Stimulated activated CD4-positive, alpha-beta T cell treated with anti-CD3 and anti-CD28 coated beads, TNF-alpha, amount 100 ng/mL, for 48 hours (primary cell): ENCODE measurements at places on chromosomes 5 and 9.
A peak's percentile ranks its signal among the peaks of the same experiment; 100 is the strongest.

GRCh38 chr9:137876781-137877386, 698 bp upstream of the CACNA1B start:
- no peak for DNase-seq

DNA sequence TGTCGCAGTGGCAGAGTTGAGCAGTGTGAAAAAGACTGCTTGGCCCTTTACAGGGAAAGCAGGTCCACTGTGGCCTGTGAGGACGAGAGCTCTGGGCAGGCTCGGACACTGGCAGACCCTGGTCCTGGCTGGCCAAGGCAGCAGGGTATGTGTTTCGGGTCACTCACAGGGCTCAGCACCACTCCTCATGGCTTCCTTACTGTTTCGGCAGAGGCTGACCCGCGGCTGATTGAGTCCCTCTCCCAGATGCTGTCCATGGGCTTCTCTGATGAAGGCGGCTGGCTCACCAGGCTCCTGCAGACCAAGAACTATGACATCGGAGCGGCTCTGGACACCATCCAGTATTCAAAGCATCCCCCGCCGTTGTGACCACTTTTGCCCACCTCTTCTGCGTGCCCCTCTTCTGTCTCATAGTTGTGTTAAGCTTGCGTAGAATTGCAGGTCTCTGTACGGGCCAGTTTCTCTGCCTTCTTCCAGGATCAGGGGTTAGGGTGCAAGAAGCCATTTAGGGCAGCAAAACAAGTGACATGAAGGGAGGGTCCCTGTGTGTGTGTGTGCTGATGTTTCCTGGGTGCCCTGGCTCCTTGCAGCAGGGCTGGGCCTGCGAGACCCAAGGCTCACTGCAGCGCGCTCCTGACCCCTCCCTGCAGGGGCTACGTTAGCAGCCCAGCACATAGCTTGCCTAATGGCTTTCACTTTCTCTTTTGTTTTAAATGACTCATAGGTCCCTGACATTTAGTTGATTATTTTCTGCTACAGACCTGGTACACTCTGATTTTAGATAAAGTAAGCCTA, 15.7 kb downstream of the SQSTM1 start:
- peak; percentile 26 for DNase-seq

DNA sequence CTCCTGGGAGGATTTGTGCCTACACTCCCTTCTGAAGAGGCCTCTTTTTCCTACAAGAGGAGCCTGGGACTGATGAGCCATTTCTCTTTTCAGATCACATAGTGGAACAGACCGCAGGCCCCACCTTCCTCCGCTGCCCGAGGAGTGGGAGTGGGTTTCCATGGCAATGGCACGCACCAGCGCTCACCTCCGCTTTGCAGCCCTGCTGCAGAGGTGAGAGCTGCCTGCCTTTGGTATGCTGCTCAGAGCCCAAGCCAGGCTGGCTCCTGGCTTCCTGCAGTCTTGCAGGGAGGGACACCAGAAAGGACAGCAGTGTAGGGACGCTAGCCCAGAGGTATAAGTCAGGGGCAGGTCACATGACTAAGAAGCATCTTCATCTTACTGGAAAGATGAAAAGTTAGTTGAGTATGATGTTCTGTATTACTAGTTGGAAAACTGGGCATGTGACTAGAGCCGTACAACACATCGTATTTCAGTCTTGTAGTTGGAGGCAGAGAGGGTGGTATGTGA, 12.4 kb downstream of the PTTG1 start:
- no peak for DNase-seq

DNA sequence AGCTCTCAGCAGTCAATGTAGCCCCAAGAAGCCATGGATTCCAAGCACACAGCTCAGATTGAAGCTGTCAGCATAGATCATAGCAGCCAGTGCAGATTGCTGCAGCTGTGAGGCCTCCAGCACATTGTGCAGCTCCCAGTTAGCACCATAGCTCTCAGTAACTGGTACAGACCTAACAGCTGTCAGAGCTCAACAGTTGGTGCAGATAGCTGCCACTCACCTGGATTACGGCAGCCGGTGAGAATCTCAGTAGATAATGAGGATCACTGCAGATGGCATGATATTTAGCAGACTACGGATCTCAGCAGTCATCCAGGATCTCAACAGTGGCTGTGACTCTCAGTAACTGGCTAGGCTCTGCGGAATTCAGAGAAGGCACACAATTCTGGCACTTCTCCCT, 500.4 kb downstream of the TUSC1 start:
- DNase-seq = no peak

DNA sequence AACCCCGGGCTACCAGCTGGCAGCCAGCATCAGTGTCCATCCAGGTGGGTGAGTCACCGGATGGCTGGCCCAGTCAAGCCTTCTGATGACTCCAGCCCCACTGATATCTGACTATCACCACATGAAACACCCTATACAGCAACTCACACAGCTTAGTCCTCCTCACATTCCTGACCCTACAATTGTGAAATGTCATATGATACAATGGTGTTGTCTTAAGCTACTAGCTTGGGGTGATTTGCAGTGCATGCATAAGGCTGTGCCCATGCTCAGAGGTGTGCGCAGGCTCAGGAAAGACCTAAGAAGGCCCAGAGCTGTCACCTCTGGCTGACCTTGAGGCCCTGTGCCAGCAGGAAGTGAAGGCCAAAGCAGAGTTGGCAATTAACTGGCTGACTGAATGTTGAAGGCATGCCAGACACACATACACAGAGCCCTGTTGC, 21.5 kb upstream of the SEMA4D start:
- no peak for DNase-seq

DNA sequence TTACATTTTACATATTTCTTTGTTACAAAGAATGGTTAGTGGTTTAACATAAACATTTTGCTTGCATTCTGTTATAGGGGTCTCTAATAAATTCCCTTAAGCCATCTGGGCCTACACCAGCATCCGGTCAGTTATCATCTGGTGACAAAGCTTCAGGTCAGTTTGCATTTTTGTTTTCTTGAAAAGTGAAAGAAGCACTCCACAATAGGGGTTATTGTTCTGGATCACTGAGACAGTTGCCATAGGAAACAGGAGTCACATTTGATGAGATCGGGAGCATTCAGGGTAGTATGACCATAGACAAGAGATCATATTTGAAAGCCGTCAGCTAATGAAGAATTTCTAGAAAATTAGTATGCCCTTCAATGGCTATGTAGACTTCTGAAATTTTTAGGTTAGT, 63.6 kb downstream of the NUP214 start:
- no peak for DNase-seq

DNA sequence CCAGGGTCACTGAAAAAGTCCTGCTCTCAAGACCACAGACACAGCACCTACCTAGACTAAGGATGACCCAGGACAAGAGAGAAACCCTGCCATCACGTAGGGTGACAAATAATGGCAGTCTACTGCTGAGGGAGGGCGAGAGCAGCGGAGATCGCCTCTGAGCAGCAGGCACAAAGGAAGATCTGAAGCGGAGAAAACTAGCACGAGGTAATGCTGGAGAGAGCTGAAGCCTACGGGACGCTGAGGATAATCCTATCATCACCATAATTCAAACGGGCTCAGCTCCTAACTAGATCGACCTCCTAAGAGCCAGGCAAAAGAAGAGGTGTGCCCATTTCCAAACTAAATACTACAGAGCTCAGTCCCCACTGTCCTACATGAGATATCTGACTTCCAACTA, 41.3 kb downstream of the FBXO10 start:
- DNase-seq = no peak

DNA sequence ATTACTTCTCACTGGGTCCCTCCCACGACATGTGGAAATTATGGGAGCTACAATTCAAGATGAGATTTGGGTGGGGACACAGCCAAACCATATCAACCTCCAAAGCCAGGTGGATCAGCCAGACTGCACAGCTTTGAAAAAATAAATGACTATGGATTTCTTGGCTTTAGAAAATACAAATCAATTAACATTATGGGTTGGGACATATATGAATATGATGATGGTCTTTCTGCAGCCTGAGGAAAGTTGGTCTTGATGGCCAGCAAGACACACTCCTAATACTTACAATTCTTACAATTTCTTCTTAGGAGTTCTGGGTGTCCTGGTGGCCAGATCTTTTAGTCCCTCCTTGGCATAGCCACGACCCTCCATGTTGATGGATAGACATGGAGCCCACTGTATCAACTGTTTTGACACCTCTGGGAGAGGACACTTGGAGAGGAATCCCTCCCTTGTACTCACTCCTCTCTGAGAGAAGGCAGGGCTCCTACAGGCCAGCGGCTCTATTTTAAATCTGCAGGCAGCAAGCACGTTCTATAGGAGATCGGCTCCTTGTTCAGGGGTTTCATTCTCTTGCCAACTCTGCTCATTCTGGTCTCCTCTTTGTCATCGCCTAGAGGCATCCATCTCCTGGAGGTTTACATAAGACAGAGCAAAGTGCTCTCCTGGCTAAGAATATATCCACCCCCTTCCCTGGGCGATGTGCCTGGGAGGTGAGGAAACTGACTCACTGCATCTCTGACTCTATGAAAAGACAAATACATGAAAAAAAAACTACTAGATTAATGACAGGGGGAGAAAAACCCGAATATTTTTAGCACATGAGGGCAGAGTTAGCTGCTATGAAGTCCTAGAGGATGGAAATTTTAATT, 145.9 kb downstream of the CARTPT start:
- no peak for DNase-seq

- DNase-seq = no peak
Observed at GRCh38 chr5:141022384-141022783, 28.8 kb upstream of the PCDHB1 start.

DNA sequence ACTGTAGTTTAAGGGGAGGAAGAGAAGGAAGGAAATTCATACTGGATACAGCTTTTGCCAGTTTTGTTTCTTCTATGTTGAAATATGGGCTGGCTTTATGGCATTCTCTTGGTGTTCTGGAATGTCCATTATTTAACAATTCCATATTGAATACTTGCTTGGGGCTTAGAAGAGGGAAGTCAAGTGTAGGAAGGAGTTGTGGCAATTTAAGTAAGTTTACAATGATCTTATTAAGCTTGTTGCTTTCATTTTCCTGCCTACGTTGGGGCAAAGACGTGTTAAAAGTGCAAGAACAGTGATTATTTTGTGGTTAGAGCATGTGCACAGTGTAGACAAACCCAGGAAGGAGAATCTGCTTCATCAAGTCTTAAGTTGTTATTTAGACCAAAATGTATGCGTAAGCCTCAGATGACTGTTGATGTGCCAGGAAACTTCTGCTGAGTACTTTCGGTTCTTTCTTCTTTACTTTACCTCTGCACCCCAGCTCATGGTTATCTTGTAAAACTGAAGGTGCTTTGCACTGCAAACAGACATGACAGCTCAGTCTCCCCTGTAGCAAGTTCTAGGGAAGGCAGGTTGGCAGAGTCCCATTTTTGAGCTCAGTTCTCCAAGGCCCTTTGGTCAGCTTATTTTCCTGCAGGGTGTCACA, 75.8 kb downstream of the F2RL2 start:
- DNase-seq = no peak

DNA sequence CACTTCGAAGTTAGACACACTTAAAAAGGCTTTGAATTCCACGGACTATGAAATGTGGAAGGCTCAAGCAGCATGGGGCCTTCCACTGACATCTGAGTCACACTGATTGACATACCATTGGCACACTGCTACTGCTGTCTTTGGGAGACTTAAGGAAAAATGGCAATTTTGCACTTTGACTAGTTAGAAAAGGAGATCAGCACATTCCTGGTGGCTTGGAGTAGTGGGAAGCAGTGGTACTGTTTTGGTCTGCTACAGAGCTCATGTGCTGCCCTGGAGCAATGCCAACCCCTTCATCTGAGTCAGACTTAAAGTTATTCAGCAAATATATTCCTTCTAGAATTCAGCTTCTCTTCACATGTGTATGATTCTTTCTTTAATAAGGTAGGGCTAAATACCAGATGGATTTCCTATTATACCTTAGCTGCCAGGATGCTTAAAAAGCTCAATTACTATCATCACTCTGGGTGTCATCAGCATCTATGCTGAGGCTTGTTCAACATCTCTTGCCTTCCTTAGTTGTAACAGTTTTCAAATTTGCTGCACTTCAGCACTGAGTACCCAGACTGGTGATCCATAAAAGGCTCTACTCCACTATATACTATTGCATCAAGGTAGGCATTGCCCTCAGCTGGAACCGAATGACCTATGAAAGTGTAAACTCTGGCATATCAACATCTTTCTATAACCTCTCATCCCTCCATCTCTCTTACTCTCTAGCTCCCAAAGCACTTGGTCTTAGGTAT, 42.3 kb upstream of the MOCS2 start:
- DNase-seq = no peak

- no peak for DNase-seq
Observed at GRCh38 chr5:140224658-140225057, 49.7 kb downstream of the CYSTM1 start.

GRCh38 chr5:112084149-112084548, 327.2 kb upstream of the NREP start:
- DNase-seq = no peak

DNA sequence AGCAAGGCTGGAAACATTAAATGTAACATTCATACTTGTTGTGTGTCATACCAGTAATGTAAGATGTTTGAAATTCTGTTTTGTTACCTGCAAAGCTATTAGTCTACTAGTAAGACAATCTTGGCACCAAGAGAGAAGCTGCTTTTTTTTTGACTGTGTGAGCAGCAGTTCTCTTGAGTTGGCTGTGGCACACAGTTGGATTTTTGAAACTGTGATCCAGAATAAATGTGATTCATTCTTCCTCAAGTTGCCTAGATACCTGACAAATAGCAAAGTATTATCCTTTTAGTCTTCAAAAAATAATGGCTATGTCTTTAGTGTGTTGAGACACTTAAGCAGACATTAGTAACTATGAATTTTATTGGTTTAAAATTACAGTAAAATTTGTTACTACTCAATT, 57.2 kb upstream of the HAPLN1 start:
- no peak for DNase-seq

DNA sequence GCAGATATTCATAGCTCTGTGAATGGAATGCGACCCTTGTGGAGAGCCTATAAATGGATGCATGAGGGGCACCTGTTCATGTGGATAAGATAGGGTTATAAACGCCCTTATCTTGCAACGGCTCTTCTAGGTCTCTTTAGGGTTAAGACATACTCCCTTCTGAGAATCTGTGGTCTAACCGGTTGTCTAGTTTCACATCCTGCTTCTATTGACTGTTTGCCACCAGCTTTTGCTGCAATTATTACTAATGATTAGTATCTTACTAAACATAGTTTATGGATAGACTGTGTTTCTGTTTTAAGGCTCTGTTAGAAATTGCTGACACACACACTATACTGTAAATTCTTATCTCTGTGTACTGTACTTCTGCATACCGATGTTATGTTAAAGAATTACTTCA, 198.9 kb upstream of the CYLC2 start:
- DNase-seq = no peak

GRCh38 chr9:111231801-111232580, 98.0 kb downstream of the OR2K2 start:
- no peak for DNase-seq

- no peak for DNase-seq
Observed at GRCh38 chr5:67257077-67257476, 60.5 kb upstream of the CD180 start.

DNA sequence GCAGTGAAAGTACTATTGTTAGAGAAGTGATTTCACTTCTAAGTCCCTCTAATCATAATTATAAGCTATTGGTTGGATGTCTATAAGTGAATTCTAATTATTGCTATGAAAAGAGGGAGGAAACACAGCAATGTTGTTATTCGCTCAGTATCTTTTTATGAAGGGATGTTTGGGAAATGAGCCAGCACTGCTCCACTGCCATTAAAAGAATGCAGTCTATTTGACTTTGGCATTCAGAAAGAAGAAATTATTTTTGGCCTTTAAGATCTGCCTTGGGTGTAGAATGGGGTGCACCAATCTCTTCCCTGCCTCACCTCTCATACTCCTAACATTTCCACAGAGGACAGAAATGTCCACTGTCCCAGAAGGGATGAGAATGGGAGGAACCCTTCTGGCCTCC, 332.0 kb downstream of the SPATA31D1 start:
- DNase-seq = no peak

GRCh38 chr5:142584891-142585290, 101.0 kb downstream of the FGF1 start:
- no peak for DNase-seq
